ENCODE measurements at places on chromosomes 12 and 14.

DNA sequence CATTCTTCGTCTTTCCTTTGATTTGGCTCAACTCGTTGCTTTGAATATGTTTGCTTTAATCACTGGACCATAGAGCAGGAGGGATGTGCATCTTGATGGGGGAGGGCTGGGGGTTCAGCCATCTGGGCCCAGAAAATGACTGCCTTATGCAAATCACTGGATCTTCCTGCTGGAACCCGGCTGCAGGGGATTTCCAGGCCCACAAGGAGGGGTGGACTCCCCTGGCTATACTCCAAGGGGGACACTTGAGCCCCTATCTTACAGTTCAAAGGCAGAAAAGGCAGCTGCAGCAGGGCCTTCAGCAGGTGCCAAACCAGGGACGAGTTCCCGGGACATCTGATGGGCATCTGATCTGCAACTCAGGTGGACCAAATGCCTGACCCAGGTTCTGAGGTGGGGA, 122.5 kb downstream of the DICER1 start:
- no peak for DNase-seq

- DNase-seq, result peak; percentile 51
Measured at GRCh38 chr12:132190012-132190755, 45.9 kb downstream of the NOC4L start.

- no peak for DNase-seq
Measured at GRCh38 chr12:78338054-78338785, 507.5 kb downstream of the NAV3 start.

- DNase-seq, result no peak
Measured at GRCh38 chr14:60760644-60761364, 26.2 kb downstream of the MNAT1 start.

- DNase-seq, result no peak
Measured at GRCh38 chr14:95184413-95184790, 27.1 kb upstream of the DICER1 start.

- no peak for DNase-seq
Measured at GRCh38 chr12:54364413-54364812, at the start of gene GPR84. Gene GPR84 (minus strand): TSS chr12:54364486. CDS start chr12:54363851, 635 bp downstream.

- DNase-seq, result no peak
Measured at GRCh38 chr14:53412819-53413675, 259.9 kb upstream of the DDHD1 start.

DNA sequence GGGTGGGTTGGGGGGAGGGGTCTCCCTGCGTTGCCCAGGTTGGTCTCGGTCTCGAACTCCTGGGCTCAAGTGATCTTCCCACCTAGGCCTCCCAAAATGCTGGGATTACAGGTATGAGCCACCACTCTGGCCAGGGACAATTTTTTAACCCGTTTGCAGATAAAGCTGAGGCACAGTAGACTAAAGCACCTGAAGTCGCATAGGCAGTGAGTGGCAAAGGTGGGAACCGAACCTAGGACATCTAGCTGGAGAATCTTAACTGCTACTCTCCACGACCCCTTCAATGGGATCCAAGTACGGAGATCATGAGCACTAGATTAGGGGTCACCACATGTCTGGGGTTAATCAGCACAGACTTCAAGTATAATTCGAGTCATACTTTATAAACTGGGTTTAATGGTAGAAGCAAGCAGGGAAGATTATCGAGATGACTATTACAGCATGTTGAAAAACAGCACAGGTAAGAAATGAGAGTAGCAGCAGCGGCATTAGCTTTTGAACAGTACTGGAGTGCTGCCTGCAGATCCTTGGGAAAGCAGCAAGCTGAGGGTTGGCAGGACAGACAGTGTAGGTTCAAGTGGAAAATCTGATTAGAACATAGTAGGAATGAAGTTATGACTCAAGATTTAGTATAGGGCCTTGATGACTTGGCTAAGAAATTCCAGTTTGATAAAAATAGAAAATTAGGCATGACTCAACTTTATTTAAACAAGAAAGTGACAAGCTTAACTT, 23.9 kb downstream of the NID2 start:
- DNase-seq, result no peak

- DNase-seq, result no peak
Measured at GRCh38 chr12:88625356-88625755, 45.1 kb upstream of the KITLG start.

GRCh38 chr14:49863487-49864281, 11.1 kb upstream of the NEMF start:
- no peak for DNase-seq

GRCh38 chr14:47730296-47730695, 54.9 kb upstream of the MDGA2 start:
- no peak for DNase-seq

DNA sequence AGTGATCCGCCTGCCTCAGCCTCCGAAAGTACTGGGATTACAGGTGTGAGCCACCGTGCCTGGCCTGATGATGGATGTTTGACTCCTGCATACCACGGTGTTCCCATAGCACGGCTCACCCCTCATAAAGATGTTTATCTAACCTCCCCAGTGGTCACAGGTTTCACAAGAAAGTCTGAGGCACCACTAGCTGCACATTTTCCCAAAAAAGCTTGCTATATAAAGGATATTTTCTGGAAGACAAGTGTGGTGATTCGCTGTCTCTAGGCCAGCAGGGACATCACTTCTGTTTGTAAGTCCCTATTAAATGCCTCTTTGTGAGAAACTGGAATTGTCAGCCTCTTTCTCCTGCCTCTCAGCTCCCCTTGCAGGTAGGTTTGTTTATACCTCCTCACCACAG, 18.3 kb downstream of the PLEK2 start:
- DNase-seq, result no peak

DNA sequence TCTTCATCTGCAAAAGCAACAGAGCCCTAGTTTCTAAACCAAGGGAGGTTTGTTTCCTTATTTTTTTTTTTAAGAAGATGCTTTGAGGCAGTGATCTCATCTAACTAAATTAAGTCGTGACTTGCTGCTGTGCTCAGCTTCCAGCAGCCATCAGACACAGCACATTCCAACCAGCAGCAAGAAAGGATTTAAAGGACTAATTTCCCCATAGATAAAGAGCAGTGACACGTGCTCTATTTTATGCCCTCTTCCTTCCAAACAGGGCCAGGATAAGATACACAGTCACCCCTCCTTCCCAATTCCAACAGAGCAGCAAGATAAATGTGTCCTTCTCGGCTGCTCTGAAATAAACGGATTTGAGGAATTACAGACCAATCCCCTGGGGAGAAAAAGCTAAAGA, 81.7 kb downstream of the PRKAB1 start:
- DNase-seq, result no peak

- no peak for DNase-seq
Measured at GRCh38 chr14:71539650-71540285, 392.5 kb upstream of the RGS6 start.

- DNase-seq, result no peak
Measured at GRCh38 chr14:100159865-100160533, 554 bp upstream of the DEGS2 start.

DNA sequence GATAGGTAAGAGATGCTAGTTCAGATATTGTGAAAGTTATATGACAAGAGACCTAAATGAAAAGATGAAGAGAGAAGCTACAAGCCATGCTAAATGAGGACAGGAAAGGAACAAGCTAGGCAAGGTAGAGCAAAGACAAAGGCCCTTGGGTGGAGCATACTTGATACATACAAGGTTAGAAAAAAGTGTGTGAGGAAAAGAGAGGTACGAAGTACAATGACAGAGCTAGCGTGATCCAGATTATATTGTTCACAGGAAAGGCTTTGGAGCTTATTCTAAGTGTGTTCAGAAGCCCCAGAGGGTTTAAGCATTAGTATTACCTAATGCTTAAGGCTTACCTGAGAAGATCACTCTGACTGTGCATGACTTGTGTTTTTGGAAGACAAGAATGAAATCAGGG, 75.0 kb downstream of the SLCO1B3 start:
- DNase-seq, result no peak

- no peak for DNase-seq
Measured at GRCh38 chr14:94867946-94868771, 98.2 kb upstream of the GSC start.
